Activated T-cell treated with anti-CD3 and anti-CD28 coated beads, Interleukin-2, amount 50 U/mL, for 4 hours (primary cell): ENCODE measurements at places on chromosomes 3 and 15. TPM values are rescaled to one million over a fixed set of nuclear protein-coding genes. Genes with fewer than 3 reads are reported as not detected.

Gene CIDEC
- not detected for total RNA-seq

Gene ATP13A3
- 209 TPM for total RNA-seq

Gene INKA1
- total RNA-seq: 1.4 TPM

Gene PLXNA1
- total RNA-seq: 33.1 TPM

Gene KBTBD13
- total RNA-seq: not detected

Gene RTP3
- not detected for total RNA-seq

Gene CCDC9B
- 0.25 TPM for total RNA-seq

Gene NUP210
- total RNA-seq: 80.3 TPM

Gene DLG1
- total RNA-seq: 42.3 TPM

Gene DAZL
- total RNA-seq: 0.08 TPM

Gene IMPG2
- 0.05 TPM for total RNA-seq

Gene SYNPR
- not detected for total RNA-seq

Gene SHC4
- total RNA-seq: 1.7 TPM

Gene LMAN1L
- total RNA-seq: 0.30 TPM

Gene PDZRN3
- 0.22 TPM for total RNA-seq

Gene GALNT15
- total RNA-seq: not detected

Gene LHFPL4
- total RNA-seq: not detected

Gene SNURF
- 16.7 TPM for total RNA-seq

Gene ZNF860
- 0.13 TPM for total RNA-seq
